ENCODE measurements at places on chromosomes 1 and 21.
A peak's percentile ranks its signal among the peaks of the same experiment; 100 is the strongest.

GRCh38 chr1:44842862-44843655 lies at the start of gene PTCH2:
Gene PTCH2, minus strand, starts transcription at chr1:44843253. Its CDS starts 321 bp downstream, at chr1:44842932.
- peak; percentile 16 for DNase-seq

GRCh38 chr1:151539321-151540020 lies 638 bp upstream of the TUFT1 start:
- peak; percentile 99 for DNase-seq

DNA sequence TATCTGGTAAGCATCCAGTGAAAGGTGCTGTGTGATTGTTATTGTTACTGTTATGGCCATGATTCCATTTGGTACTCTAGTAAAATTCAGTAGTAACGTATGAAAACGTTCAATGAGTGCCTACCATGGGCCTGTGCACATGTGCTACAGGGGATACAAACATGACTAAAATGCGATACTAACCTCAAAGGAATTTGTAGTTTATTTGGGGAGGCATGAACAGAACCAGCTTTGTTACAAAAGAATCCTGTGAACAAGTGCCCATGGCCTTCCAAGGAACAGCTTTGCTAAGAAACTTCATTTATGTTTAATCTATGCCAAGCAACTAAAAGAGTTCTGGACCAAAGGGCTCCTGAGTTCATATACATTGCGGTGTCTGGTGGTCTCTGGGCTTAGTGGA lies 28.7 kb downstream of the PTGFR start:
- DNase-seq, result no peak

- no peak for DNase-seq
These were observed 288.7 kb downstream of the SPATA17 start for GRCh38 chr1:217919683-217920388.

DNA sequence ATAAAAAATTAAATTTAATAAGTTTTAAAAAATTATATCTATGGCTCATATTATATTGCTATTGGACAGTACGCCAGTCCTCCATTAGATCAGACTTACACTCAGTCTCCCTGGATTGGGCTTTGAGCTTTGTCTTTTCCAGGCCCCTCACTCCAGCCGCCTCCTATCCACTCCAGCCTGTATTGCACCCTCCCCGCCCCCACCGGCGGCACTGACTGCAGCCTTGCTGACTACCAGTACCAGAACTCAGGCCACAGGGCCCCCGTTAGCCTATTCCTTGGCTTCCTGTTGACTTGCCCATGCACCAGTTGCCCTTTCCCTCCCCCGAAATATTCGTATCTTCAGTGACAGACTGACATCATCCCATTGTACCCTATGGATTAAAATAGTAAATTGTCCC lies 127.9 kb downstream of the CSMD2 start:
- DNase-seq, result no peak

DNA sequence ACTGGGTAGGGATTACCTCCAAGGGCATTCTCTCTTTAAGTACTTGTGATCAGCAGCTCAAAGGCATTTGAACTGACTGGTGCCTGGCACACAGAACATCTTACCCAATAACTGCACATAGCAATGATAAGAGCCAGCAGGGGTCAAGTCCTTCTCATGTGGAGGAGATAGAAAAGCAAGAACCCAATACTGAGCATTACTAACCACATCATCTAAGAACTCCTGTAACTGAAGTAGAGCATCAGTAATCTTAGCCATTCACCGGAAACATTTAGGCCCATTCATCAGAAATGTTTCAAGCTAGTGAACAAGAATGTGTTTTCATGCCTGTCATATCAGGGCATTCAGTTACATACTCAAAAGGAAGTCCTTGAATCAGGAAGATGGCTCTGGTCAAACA lies 33.6 kb upstream of the THEM4 start:
- DNase-seq, result no peak

- no peak for DNase-seq
These were observed 65.8 kb upstream of the DIP2A start for GRCh38 chr21:46392921-46393320.

DNA sequence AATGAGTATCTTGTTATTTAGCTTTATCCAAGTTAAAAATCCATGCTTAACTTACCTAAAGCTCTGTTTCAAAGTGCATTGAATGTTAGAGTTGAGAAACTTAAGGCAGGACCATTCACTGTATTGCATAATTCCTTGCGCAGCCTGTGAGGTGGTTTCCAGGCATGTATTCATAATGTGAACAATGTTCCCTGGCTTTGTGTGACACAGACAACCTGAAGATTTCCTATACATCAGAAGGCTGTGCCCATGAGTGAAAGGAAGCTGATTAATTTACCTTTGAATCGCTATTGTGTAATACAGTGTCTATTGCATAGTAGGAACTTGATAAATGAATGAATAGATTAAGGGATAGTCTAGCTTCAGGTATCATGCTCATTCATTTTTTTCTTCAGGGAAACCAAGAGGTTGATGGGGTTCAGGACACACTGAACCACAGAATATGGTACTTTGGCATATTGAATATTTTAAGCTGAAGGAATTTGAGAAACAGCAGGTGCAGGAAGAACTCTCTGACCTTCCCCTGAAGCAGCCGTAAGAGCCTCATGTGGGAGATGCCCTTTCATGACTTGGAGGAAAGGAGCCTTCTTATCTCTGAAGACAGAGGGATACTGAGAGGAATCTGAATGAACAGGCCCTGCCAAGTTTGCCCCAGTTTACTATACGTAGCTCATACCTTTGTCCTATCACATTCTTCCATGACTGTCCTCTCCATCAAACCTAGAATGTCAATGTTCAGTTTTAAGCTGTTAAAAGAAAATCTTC lies 88.6 kb upstream of the GNG12 start:
- DNase-seq, result peak; percentile 95

GRCh38 chr1:47262787-47263413 lies 30.9 kb upstream of the TAL1 start:
- DNase-seq, result peak; percentile 52

DNA sequence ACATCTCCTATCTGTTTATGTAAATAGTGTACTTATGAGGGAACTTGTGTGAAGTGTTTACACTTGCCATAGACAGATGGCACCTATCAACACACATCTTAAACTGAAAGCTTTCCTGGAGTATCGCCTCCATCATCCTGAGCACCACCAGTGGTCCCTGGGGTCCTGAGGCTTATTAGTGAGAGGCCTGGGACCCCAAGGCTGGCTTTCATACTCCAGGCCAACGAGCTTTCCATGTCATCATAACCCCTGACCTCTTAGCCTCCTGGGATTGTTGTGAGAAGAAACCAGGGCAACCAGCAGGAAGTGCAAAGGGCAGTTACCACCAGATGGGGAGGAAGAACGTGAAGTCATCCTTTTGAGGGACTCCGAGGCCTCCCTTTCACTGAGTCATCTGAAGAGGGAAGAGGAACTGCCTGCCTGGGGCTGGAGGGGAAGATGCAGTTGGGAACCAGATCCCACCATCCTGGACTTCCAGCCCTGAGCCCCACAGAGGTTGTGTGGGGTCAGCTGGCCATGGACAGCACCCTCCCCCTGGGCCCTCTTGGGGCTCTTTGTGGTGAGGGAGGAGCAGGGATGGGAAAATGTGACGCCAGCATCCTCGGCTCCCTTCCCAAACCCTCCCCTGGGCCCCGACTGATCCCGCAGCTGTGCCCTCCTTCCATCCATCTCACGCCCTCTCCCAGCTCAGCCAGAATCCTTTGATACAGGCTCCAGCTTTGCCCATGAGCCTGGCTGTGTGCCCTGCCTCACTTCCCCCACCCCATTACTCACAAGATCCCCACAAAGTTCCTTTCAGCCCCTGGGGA lies 5.8 kb downstream of the INKA2 start:
- no peak for DNase-seq

- no peak for DNase-seq
These were observed 14.9 kb downstream of the LIX1L start for GRCh38 chr1:145942871-145943270.

GRCh38 chr1:53188099-53188498 lies 8.5 kb upstream of the CPT2 start:
- peak; percentile 38 for DNase-seq

Data from mammary epithelial cell (primary cell).